DMS 273 treated with DMSO at 0.1 percent for 48 hours (cell line): ENCODE measurements at places on chromosomes 7 and 10.

- DNase-seq, result no peak
These were observed 343.2 kb upstream of the TMEM229A start for GRCh38 chr7:124376111-124376510.

DNA sequence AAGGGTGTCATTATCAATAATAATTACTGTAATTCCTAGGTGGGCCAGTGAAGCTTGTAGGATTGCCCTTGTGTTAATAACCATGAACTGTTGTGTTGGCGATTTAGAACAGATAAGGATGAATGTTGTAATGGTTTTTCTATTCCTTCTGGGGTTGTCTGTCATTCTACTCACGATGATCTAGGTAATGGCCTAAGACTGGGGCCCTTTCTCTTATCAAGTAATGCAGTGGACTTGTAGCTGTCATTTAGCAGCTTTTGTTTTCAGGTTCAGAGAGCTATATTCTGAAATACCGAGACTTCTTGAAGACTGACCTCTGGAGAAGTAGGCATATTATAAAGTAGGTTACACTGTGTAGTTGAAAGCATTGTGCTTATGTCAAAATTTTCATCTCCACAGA lies 110.2 kb downstream of the TAF3 start:
- DNase-seq, result no peak

GRCh38 chr10:70348228-70348850 lies 34.1 kb downstream of the LRRC20 start:
- DNase-seq, result no peak

DNA sequence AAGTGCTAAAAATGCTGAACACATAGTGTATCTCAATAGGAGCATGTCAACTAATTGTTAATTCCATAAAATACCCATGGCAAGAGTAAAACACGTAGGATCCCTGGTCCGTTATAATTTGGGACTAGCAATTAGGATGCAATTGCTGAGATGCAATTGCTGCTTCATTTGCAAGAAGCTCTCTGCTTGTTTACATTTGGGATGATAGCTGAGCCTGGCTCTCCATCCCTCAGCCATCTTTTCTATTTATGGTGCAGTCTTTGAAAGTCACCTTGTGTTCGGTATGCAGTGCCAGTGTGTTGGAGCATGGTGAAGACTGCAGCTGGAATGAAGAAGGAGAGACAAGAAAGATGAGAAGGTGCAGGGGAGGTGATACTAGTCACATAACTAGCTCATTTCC lies 191.3 kb downstream of the SNX10 start:
- no peak for DNase-seq

DNA sequence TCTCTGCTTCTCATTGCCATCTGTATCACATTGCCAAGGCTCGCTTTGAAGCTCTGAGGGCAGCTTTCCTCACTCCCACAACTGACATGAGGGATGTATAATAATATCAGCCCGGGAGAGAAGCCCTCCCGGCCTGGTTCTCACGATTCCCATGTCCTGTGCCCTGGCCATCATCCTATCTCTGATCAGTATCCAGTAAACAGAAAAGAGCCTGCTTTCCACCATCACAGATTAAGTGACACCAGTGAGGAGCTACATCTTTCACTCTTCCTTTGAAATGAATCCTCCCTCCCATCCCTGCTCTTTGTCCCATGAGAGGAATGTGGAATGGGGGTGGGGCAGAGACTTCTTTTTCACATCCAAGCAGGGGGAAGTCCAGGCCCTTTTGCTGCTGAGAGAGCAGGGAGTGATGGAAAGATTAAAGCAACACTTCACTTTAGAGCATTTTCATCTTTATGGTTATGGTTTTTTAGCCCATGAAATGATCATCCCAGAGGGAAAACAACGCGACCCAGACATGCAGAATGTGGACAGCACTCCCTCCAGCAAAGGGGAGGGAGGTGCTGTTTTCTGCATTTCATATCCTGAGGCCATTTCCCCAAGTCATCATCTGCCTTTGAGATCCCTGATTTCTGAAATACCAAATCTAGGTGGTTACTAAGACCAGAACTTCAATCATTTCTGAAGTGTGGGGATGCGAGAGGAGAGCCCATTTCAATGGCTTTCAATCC lies 84.6 kb upstream of the LYZL1 start:
- no peak for DNase-seq

DNA sequence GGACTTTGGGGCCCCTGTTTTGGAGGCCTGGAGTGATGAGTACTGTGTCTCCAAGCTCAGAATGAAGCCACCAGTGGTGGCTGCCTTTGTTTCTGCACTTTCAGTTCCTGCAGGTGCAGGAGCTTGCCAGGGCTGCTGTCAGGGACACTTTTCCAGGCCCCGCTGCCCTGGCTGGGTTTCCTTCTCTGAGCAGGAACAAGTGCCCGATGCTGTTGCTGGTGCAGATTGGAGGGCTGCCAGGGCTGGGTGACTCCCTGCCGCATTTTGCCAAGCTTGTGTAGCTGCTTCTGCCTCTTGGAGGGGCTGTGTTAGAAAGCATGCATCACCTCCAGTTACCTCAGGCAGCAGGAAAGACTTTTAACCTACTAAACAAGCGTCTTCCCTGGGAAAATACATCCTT lies 211.1 kb downstream of the MGMT start:
- no peak for DNase-seq
